ENCODE measurements at places on chromosomes 4 and X. TPM values are rescaled to one million over a fixed set of nuclear protein-coding genes. Genes with fewer than 3 reads are reported as not detected.

Gene ANXA10
- not detected for total RNA-seq

Gene ZDHHC15
- total RNA-seq, result 0.82 TPM

Gene RTL9
- 0.07 TPM for total RNA-seq

Gene SFRP2
- not detected for total RNA-seq

Gene GAGE12F
- not detected for total RNA-seq

Gene TIGD2
- total RNA-seq, result 4.5 TPM

Gene CTAG2
- not detected for total RNA-seq

Gene STK32B
- not detected for total RNA-seq

Gene PNMA6F
- not detected for total RNA-seq

Gene PWWP3B
- total RNA-seq, result not detected

Gene SCRG1
- total RNA-seq, result not detected

Gene SMC1A
- total RNA-seq, result 104 TPM

DNA sequence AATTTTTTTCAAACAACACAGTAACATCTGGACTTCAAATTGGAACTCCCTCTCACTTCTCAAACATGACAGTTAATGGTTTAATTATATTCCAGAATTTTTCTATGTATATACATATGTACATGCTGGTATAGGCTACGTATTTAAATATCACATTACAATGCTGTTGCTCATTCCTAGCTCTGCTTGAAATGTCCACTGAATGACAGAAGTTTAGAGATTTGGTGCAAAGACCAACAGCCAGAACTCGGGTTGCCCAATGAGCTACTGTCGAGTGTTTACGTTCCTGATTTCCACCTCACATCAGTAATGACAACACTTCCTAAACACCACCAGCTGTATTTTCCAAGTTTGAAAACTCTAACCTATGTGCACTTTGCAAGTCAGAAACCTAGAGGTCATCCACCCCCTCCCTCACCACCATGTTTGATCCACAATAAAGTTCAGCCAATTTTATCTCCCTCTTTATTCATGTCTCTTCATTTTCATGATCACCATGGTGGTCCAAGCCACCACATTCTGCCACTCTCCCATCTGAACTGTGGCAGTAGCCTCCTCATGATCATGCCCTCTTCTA is 49.3 kb upstream of the RPL34 start:
- DNase-seq, result no peak
- H3K4me3 ChIP-seq, result no peak overlapping the region
- no peaks in the 10 kb centered on the region for H3K27me3 ChIP-seq
- H3K27ac ChIP-seq, result no peak overlapping the region

GRCh38 chr4:129446074-129446473 is 350.1 kb downstream of the C4orf33 start:
- H3K27me3 ChIP-seq, result no peaks in the 10 kb centered on the region
- H3K36me3 ChIP-seq, result no peaks in the 10 kb centered on the region
- DNase-seq, result no peak
- no peak overlapping the region for H3K27ac ChIP-seq

DNA sequence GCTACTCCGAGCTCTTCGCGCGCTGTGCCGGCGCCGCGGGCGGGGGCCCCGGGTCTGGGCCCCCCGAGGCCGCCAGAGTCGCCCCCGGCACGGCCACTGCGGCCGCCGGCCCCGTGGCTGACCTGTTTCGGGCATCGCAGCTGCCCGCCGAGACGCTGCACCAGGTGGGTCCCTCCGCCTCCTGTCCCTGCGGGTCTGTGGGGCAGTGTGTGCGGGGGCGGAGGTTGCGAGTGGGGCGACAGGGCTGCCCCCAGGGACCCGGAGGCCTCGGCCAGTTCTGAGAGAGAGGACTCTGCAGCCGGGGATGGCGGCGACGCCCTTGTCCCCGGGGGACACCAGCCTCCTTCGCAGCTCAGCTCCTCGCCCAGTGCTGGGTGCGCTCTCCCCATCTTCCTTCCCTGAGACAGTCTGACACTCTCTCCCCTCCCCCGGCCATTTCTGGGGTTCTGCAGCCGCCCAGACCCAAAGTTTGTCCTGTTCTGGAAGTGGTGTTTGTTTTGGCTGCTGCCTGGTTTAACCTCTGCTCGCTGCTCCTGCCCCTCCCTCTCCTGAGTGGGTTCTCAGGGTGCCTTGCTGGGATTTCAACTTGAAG is 609 bp downstream of the REPS2 start:
- H3K27ac ChIP-seq, result no peak overlapping the region
- peak; percentile 7 for DNase-seq
- no peaks in the 10 kb centered on the region for H3K36me3 ChIP-seq
- peak overlapping the region; percentile 88 for H3K4me3 ChIP-seq

GRCh38 chr4:59814402-59815010 is 1385.6 kb upstream of the ADGRL3 start:
- peaks cover 9% of the 10 kb centered on the region for H3K4me1 ChIP-seq
- DNase-seq, result no peak
- H3K36me3 ChIP-seq, result no peaks in the 10 kb centered on the region
- no peak overlapping the region for H3K4me3 ChIP-seq
- no peak overlapping the region for H3K27ac ChIP-seq
- no peaks in the 10 kb centered on the region for H3K27me3 ChIP-seq

GRCh38 chr4:121736735-121737351 is 28.1 kb downstream of the SMIM43 start:
- no peak overlapping the region for H3K27ac ChIP-seq
- no peak overlapping the region for H3K4me3 ChIP-seq
- H3K27me3 ChIP-seq, result peaks cover 25% of the 10 kb centered on the region

- H3K36me3 ChIP-seq, result peaks cover 2% of the 10 kb centered on the region
- no peak overlapping the region for H3K27ac ChIP-seq
- no peak for DNase-seq
- H3K27me3 ChIP-seq, result no peaks in the 10 kb centered on the region
- no peaks in the 10 kb centered on the region for H3K4me1 ChIP-seq
- no peak overlapping the region for H3K4me3 ChIP-seq
Observed at GRCh38 chr4:175499735-175500352, 312.2 kb downstream of the GPM6A start.

GRCh38 chrX:149541521-149542047 is 772 bp downstream of the EOLA1 start:
- H3K27ac ChIP-seq, result peak overlapping the region; percentile 86
- no peaks in the 10 kb centered on the region for H3K27me3 ChIP-seq
- H3K4me3 ChIP-seq, result peak overlapping the region; percentile 81
- no peak for DNase-seq
- peaks cover 2% of the 10 kb centered on the region for H3K36me3 ChIP-seq
- peaks cover 6% of the 10 kb centered on the region for H3K4me1 ChIP-seq

DNA sequence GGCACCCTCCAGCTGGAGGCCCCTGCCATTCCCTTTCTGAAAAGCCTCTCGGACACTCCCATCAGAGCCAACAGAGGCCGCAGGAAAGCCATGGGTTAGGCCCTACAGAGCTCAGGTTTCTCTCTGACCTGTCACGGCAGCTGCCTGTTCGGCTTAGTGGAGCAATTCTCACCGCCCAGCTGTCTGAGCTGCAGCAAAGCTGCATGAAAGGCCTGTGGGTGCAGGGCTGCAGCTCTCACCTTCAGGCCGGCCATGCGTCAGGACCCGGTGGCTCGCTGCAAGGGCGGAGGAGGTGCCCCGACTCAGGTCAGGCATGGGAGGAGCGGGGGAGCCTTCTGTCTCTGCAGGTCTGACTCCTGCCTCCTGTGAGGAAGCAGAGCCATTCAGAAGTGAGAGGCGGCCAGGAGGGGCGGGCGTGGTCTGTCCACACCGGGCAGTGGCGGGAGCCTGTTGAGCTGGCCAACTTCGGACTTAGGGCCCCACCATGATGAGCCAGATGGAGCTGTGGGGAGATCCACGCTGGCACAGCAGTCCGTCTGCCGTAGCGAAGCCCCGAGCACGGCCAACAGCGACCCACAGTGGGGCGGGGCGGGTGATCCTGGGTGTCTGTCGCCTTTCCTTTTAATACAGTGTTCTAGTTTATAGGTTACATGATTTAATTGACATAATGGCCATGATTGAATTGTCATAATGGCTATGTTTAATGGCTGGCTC is 23.4 kb downstream of the PDE6B start:
- no peaks in the 10 kb centered on the region for H3K36me3 ChIP-seq
- H3K27me3 ChIP-seq, result no peaks in the 10 kb centered on the region
- H3K4me1 ChIP-seq, result peaks cover 9% of the 10 kb centered on the region
- H3K27ac ChIP-seq, result no peak overlapping the region
- DNase-seq, result no peak

DNA sequence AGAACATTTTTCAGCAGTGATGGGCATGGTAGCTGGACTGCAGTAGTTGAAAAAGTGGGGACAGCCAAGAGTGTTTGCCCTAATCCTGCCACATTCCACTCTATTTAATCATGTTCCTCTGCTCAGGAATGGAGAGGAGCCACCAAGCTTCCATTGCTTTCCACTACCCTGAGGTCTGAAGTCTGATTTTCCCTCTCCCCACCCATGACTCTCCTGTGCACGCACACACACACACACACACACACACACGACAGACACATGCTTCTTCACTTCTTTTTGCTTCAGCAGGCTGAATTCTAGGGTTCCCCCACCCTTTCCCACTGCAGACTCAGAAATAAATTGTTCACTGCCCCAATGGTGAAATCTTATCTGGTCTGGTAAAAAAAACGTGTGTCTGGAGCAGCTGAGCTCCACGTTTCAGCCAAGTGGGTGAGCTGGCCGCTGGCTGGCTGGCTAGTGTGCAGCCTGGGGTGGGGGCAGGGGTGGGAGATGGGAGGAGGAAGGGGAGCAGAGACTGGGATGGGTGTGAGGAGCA is 142.7 kb upstream of the NALF2 start:
- no peaks in the 10 kb centered on the region for H3K36me3 ChIP-seq
- no peaks in the 10 kb centered on the region for H3K4me1 ChIP-seq
- no peak overlapping the region for H3K4me3 ChIP-seq

GRCh38 chrX:19799319-19800182 is 87.8 kb downstream of the SH3KBP1 start:
- H3K27ac ChIP-seq, result peak overlapping the region; percentile 99
- H3K4me1 ChIP-seq, result peaks cover 73% of the 10 kb centered on the region
- peaks cover 7% of the 10 kb centered on the region for H3K36me3 ChIP-seq
- no peaks in the 10 kb centered on the region for H3K27me3 ChIP-seq

DNA sequence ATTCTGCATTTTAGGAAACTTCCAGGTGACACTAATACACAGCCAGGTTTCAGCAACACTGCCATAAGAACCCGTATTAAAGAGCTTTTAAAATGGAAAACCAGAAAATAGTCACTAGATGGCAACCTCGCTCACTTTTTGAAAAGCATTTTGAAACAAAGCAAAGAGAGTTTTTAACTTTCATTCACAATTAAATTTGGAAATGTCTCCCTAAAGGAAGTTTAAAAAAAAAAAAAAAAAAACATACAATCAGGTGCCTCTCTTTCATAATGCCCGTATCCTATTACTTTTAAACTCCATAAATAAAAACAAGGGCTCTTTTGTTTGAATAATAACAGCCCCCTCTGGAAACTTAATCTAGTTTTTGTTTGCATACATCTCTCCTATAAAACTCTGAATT is 20.3 kb downstream of the MEPE start:
- H3K36me3 ChIP-seq, result no peaks in the 10 kb centered on the region
- H3K4me1 ChIP-seq, result peaks cover 10% of the 10 kb centered on the region
- H3K27ac ChIP-seq, result no peak overlapping the region

GRCh38 chr4:109979920-109980717 is 67.4 kb downstream of the EGF start:
- H3K27me3 ChIP-seq, result peaks cover 26% of the 10 kb centered on the region
- H3K27ac ChIP-seq, result no peak overlapping the region
- H3K4me3 ChIP-seq, result no peak overlapping the region
- no peak for DNase-seq
- H3K4me1 ChIP-seq, result no peaks in the 10 kb centered on the region
- H3K36me3 ChIP-seq, result no peaks in the 10 kb centered on the region

- H3K36me3 ChIP-seq, result no peaks in the 10 kb centered on the region
- no peak overlapping the region for H3K4me3 ChIP-seq
- DNase-seq, result peak; percentile 39
- no peak overlapping the region for H3K27ac ChIP-seq
- H3K4me1 ChIP-seq, result peaks cover 14% of the 10 kb centered on the region
- peaks cover 17% of the 10 kb centered on the region for H3K27me3 ChIP-seq
Observed at GRCh38 chrX:150587585-150588503, 19.4 kb downstream of the MTM1 start.

- peak overlapping the region; percentile 56 for H3K4me3 ChIP-seq
- peaks cover 5% of the 10 kb centered on the region for H3K27me3 ChIP-seq
- H3K4me1 ChIP-seq, result peaks cover 27% of the 10 kb centered on the region
- no peak overlapping the region for H3K27ac ChIP-seq
Observed at GRCh38 chr4:168723020-168723419, 226.2 kb downstream of the PALLD start.

DNA sequence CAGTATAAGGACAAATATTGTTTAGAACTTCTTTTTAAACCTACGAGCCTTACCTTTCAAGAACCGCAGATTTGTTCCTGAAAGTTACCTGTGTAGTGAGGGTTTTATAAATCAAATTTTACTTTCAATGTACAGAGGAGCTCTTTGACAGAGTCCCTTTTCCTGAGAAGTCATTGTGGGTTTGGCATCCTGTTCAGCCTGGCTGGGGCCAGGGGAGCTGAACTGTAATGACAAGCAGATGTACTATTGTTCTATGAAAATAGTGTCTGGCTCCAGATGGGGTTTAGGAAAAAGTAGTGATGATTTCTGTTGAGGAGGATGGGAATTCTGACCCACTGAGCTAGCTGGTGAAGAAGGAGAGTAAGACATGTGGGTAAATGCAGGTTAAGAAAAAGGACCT is 196.2 kb upstream of the PGRMC2 start:
- no peaks in the 10 kb centered on the region for H3K36me3 ChIP-seq
- H3K27ac ChIP-seq, result no peak overlapping the region
- no peak for DNase-seq
- H3K4me1 ChIP-seq, result no peaks in the 10 kb centered on the region

Data from activated T-cell treated with anti-CD3 and anti-CD28 coated beads, Interleukin-2, amount 50 U/mL, for 72 hours (primary cell).